ENCODE measurements at places on chromosomes 12 and 14.
A peak's percentile ranks its signal among the peaks of the same experiment; 100 is the strongest.

- DNase-seq = no peak
Measured at GRCh38 chr12:97368462-97369163, 94.0 kb upstream of the RMST start.

DNA sequence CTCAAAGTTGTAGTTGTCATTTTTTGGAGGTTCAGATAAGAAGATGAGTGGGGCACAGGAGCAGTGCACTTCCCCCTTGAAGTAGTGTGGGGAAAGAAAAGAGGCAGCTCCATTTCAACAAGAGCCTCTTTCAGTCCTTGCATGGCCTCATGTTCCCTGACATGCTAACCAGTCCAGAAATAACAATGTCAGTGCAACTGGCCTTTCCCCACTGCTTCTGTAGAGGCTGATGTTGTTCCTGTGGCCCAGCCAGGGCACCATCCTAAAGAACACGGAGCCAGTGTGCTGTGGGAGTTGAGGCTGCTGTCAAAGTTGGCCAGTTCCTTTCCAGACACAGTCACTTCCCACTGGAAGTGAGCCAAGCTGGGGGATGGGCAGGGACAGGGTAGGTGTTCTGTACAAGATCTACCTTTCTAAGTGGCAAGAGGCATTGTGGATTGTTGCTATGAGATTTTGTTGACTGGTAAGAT, 77.7 kb upstream of the SLC38A2 start:
- peak; percentile 45 for DNase-seq

DNA sequence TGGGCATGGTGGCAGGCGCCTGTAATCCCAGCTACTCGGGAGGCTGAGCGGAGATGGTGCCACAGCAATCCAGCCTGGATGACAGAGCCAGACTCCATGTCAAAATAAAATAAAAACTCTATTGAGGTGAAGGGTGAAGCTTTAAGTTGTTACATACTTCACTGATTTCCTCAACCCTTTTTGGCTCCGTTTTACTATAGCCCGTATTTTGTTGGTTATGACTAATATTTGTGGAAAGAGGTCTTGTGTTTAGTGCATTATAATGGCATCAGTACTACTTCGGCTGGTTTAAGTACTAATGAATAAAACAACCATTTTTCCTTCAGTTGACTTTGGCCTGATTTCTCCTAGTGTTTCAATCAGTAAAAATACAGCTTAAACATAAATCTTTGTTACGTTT, 27.0 kb upstream of the SLC2A14 start:
- no peak for DNase-seq

- no peak for DNase-seq
Measured at GRCh38 chr12:98422812-98423211, 92.6 kb upstream of the TMPO start.

DNA sequence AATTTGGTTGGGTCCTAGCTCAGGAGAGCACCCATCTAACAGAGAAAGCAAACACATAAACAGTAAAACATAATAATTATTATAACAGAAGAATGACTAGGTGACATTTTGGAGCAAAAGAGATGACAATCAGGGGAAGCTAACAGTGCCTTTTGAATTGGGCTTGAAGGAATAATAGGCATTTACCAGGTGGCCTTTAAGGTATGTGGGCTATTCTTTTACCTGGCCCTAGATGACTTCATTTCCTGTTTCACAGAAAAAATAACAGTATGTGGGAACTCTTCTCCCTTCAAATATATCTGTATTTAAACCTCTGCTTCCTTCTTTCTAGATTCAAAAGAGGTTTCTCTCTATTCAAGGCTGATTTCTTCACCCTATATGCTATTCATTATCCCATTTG, 3.8 kb downstream of the IRAK4 start:
- no peak for DNase-seq

- DNase-seq = no peak
Measured at GRCh38 chr14:80135305-80136088, 75.8 kb downstream of the DIO2 start.

- DNase-seq = no peak
Measured at GRCh38 chr12:93316623-93316971, 61.1 kb upstream of the NUDT4 start.

GRCh38 chr14:65780566-65780965, 368.0 kb downstream of the FUT8 start:
- DNase-seq = no peak

DNA sequence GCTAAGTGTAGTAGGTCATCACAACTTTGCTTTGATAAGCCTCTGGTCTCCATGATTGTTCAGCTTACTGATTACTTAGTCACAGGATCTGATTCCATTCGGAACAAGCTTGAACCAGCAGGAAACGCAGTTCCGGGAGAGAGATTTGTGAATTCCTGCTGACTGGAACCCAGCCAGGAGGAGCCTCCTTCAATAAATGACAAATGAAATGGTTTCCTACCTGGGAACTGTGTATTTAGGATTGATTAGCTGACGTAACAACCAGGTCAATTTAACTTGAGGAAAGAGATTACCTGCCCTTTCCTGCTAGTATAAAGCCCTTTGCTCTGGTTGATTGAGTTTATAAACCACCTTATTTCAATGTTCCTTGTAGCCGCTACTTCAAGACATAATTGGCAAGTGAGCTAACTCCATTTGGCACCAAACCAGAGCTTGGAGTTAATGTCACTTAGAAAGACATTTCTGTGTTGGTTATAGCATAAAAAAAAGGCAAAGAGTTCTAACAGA, 35.1 kb upstream of the KCNH3 start:
- DNase-seq = no peak

DNA sequence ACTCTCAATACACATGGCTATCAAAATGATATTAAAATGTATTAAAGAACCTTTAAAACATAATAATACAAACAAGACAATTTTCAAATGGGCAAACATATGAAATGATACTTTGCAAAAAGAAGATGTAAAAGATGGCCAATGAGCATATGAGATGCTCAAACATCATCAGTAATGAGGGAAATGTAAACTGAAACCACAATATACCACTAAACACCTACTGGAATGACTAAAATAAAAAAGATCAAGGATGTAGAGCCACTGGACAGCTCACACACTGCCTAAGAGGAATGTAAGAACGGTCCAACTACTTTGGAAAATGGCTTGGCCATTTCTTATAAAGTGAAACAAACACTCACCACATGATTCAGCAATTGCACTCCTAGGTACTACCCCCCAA, 97.2 kb upstream of the BBS10 start:
- no peak for DNase-seq

GRCh38 chr12:81596558-81596957, 162.6 kb downstream of the PPFIA2 start:
- no peak for DNase-seq

DNA sequence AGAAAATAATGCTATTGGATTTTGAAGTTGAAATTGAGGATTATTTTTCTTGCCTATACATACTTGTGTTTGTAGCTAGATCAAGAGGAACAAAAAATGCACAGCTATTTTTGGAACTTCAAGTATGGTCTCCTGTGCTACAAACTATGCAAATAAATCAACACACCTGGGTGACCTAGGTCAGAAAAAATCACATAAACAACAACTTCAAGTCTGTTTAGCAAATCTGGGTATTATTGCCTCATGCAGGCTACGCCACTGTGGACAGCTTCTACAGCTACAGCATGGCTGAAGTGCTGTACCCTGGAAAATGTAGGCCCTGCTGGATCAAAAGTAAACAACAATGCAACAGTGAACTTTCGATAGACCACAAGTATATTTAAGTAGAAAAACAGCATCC, 87.5 kb downstream of the SLC6A15 start:
- no peak for DNase-seq

Data from GDM1 (cell line).